ENCODE measurements at places on chromosomes 4 and X. TPM values are rescaled to one million over a fixed set of nuclear protein-coding genes. Genes with fewer than 3 reads are reported as not detected.

The DDIT4L gene
- total RNA-seq, result 0.43 TPM

The PHEX gene
- 0.08 TPM for total RNA-seq

The KLB gene
- 0.30 TPM for total RNA-seq

The KCNIP4 gene
- total RNA-seq, result not detected

The SYTL4 gene
- total RNA-seq, result 2.2 TPM

The BEX3 gene
- total RNA-seq, result 158 TPM

The ATP1B4 gene
- not detected for total RNA-seq

The PDE5A gene
- 7.4 TPM for total RNA-seq

The ERAS gene
- total RNA-seq, result not detected

The FOXR2 gene
- not detected for total RNA-seq

The FBXW7 gene
- total RNA-seq, result 55.9 TPM

The GK2 gene
- not detected for total RNA-seq

The RAB33A gene
- total RNA-seq, result 0.32 TPM

The BRCC3 gene
- 16.5 TPM for total RNA-seq

The SLC10A4 gene
- total RNA-seq, result not detected

The SPACA5 gene
- not detected for total RNA-seq

The SLC26A1 gene
- total RNA-seq, result not detected

The CD38 gene
- 2.2 TPM for total RNA-seq

The MND1 gene
- total RNA-seq, result 0.62 TPM

The PPP1R2C gene
- total RNA-seq, result not detected

The ZAR1 gene
- total RNA-seq, result not detected

The NPY1R gene
- 0.46 TPM for total RNA-seq

The LUZP4 gene
- total RNA-seq, result not detected

The RTL9 gene
- total RNA-seq, result 0.38 TPM

The ACE2 gene
- total RNA-seq, result 16.6 TPM

The ZFP42 gene
- not detected for total RNA-seq

The CASP3 gene
- 10.4 TPM for total RNA-seq

The SPATA18 gene
- total RNA-seq, result 3.1 TPM

The CXCL6 gene
- 0.27 TPM for total RNA-seq

The ZMYM3 gene
- 14.2 TPM for total RNA-seq

The F11 gene
- not detected for total RNA-seq

The ATP2B3 gene
- total RNA-seq, result not detected

The CYP4V2 gene
- 22.7 TPM for total RNA-seq

The COQ2 gene
- total RNA-seq, result 27.3 TPM

The ETDA gene
- not detected for total RNA-seq

The CENPVL3 gene
- not detected for total RNA-seq

The CTAG2 gene
- not detected for total RNA-seq

Data from Right ventricle myocardium inferior (tissue), 1 donor.